ENCODE measurements at places on chromosomes 4 and X. TPM values are rescaled to one million over a fixed set of nuclear protein-coding genes. Genes with fewer than 3 reads are reported as not detected.

The MTCP1 gene
- 21.4 TPM for total RNA-seq

The PIN4 gene
- total RNA-seq, result 16.3 TPM

GRCh38 chr4:99853999-99854398 is 37.4 kb downstream of the DAPP1 start:
- H3K36me3 ChIP-seq, result no peaks in the 10 kb centered on the region
- no peaks in the 10 kb centered on the region for H3K27me3 ChIP-seq
- no peak overlapping the region for H3K4me3 ChIP-seq
- H3K27ac ChIP-seq, result no peak overlapping the region
- H3K4me1 ChIP-seq, result no peaks in the 10 kb centered on the region
- DNase-seq, result no peak

DNA sequence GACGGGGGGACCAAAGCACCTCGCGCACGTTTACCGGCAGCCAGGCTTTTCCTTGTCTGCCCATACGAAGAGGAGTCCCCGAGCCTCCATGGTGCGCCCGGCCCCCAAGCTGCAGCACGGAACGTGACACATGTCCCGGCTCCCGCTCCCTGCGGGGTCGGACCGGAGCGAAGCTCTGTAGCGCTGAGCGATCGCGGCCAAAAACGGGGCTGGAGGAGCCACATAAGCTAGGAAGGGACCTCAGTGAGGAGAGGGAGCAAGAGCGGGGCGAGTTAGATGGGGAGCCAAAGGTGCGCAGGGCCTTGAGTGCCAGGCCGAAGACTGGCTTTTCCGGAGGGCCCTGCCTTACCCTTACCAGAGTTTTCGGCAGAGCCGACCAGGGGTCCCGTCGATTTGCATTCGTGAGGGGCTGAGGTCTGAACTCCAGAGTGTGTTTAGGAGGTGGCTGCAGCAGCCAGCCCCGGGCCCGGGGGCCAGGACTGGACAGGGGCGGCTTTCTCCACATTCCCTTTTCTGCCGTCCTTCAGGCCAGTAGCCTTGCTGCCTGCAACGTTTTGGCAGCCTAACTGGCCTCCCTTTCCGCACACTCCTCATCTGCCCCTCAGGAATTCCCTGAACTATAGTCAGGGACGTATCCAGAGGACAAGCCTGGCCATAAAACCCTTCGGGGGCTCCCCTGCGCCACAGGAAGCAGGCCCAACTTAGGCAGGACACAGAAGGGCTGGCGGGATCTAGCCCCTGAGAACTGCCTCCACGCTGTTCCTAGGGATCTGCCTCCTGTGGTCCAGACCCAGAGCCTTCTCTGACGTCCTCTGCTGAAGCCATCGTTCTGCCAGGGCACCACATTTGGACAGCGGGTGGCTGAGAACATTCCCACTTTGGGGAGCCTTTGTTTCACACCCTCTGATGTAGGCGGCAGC is 689 bp downstream of the SSR4 start:
- H3K27ac ChIP-seq, result no peak overlapping the region
- no peaks in the 10 kb centered on the region for H3K27me3 ChIP-seq
- H3K4me3 ChIP-seq, result peak overlapping the region; percentile 93
- DNase-seq, result no peak
- H3K36me3 ChIP-seq, result peaks cover 31% of the 10 kb centered on the region
- H3K4me1 ChIP-seq, result no peaks in the 10 kb centered on the region

GRCh38 chr4:110294165-110294564 is 95.8 kb upstream of the ELOVL6 start:
- no peaks in the 10 kb centered on the region for H3K27me3 ChIP-seq
- H3K27ac ChIP-seq, result no peak overlapping the region
- no peaks in the 10 kb centered on the region for H3K4me1 ChIP-seq
- H3K4me3 ChIP-seq, result no peak overlapping the region
